M059J (cell line): ENCODE measurements at places on chromosomes 2 and 18.

- peak; percentile 77 for DNase-seq
These were observed 129.7 kb downstream of the TGIF1 start for GRCh38 chr18:3579701-3580100.

GRCh38 chr2:227219312-227220105 lies 55.1 kb downstream of the COL4A3 start:
- DNase-seq: no peak

DNA sequence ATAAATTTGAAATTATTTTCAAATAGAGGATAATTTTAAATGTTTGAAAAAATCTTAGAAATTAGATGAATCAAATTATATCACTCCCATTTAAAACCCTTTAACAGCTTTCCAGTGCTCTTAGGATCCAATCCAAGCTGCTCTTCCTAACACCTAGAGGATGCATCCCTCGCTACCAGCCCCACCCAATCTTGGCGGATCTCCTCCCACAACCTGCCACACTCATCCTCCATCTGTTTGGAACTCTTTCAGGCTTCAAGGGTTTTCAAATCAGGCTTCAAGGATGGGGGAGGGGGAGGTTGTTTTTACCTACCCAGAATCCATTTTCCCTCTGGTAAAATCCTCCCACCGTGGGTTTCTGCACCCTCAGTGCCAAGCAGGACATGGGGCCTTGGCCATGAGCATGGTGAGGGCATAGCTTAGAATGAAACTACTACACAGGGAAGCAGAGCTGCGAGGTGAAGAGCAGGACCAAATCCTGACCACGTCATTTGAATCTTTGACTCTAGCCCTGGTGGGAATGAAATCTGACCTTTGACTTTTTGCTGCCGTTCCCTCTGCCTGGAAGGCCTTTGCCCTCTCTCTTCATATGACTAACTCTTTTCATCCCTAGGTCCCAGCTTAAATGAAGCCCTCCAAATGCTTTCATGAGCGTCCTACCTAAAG lies 113.0 kb upstream of the MAPRE2 start:
- no peak for DNase-seq

DNA sequence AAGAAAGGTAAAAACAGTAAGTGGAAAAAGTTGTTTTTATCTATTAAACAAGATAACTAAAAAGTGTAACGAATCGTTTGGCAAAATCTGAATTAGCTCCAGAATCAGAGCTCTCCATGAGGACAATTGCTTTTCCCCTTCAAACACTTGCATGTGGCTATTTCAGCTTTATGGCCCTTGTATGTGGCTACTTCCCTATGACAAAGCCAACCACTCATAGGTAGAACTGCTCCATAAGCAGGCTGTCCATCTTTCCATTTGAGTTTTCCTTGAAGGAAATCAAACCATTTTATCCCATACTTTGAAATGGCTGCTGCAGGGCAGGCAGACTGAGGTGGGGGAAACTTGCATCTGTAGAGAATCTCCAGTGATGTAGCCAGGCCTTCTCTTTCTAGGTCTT lies 445.5 kb upstream of the ID2 start:
- no peak for DNase-seq

DNA sequence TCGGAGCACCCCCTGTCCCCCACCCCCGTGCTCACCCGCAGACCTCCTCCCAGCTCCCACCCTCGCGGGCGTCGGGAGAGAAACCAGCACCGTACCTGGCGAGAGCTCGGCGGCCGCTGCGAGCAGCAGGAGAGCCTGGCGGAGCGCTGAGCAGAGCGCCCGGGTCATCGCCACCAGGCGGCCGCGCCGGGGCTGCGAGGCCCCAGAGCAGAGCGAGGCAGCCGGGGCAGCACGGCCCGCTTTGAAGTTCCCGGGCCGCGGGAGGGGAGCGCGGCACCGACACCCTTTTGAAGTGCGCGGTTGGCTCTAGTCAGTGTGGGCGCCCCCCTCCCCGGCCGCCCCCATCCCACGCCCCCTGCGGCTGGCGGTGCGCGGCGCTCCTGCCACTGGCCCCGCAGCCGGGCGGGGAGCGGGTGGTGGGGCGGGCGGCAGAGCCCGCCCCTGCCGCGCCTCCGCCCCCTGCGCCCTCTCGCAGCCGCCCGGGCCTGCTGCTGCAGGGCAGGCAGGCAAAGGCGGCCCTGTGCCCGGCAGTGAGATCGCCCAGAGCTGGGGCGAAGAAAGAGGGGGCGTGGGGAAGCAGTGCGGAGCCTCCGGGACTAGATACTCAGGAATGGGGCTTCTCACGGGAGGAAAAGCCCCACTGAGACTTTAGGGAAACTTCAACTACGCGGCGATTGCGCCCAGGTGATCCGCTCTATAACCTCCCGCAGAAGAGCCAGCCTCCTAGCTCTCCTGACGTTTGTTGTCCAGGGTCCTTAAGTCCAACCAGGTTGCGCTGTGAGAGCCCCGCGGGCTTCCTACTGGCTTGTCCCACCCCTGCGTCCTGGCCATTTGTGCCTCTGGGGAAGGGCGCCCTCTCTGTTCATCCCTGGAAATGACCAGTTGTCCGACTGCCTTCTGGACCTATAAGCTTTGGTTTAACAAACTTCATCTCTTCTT lies at the start of gene ACVR1C:
TSS of gene ACVR1C (minus strand) at position 388 of the 939 bp plus-strand sequence. CDS start at position 168, 220 bp downstream.
- peak; percentile 68 for DNase-seq

- DNase-seq: peak; percentile 55
These were observed 19.2 kb downstream of the DAW1 start for GRCh38 chr2:227890495-227891079.

DNA sequence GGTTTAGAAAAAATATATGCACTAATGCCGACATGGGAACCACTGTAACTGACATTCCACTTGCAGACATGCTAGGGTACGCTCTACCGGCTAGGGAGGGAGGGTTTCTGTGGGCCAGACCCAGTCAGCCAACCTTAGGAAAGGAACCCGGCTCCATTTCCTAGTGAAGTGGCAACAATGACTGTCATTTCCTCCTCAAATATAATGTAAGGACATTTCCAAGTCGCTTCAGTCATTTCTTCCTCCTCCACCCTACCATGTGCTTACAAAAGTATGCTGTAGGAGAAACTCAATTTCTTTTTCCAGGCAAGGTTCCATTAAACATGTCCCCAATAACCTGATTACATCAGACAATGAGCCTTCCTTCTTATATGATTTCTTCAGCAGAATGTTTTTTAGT lies 64.3 kb upstream of the PSMD14 start:
- DNase-seq: no peak

DNA sequence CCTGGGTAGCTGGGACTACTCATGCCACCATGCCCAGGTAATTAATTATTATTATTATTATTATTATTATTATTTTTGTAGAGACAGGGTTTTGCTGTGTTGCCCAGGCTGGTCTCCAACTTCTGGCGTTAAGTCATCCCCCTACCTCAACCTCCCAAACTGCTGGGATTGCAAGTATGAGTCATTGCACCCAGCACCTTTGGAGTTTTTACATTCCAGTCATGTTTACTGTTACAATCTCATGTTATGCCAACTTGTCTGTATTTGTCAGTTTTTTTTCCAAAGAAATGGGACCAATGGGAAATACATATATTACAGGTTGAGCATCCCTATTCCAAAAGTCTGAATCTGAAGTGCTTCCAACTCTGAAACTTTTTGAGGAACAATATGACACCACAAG lies 903.8 kb downstream of the SLC4A3 start:
- peak; percentile 22 for DNase-seq

GRCh38 chr18:32422978-32423740 lies 47.5 kb downstream of the GAREM1 start:
- DNase-seq: no peak

GRCh38 chr2:121362226-121362625 lies 77.2 kb upstream of the TFCP2L1 start:
- DNase-seq: peak; percentile 12

DNA sequence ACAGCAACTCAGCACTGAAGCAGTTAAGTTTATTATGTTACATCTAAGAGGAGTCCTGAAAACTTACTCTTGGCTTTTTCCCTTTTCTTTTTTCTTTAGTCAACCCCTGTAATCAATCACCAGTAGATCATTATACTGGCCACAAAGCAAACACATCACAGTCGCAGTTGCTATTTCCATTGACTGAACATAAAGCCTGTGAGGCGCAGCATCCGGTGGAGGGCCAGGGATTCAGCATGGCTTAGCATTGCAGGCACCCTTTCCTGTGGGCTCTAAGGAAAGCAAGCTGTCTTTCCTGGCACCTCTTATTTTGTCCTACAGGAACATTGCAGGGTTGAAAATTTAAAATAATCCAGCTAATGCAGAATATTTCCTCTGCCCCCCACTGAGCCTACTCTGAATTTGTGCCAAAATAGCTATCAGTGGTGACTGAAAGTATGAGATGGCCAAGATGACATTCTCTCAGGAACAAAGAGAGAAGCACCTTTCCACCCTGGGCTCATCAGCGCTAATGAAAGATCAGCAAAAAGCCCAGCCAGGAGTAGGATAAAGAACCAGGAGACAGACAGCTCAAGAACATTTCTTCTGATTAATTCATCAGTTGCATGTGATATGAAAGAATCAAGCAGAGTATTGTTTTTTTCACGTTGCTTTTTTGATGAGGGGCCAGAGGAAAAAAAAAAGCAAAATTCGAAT lies 85.3 kb upstream of the SULT1C3 start:
- DNase-seq: no peak

DNA sequence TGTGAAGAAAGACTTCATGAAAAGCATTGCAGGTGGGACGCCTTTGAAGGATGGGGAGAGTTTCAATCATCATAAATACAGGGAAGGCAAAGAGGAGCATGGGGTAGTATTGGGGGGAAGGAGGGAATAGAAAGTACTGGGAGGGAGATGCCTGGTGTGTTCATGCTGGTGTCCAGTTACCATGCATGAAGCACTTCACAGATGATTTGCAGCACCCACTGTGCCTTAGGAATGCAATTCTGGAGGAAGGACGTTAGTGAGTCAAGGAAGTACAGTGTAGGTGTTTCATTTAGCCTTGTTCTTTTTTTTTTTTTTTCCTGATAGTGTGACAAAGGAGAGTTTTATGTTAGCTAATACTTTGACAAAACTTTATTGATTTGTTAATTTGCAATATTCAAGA lies 36.8 kb downstream of the ADAM23 start:
- no peak for DNase-seq

GRCh38 chr18:413233-413632 lies 87.3 kb downstream of the COLEC12 start:
- peak; percentile 51 for DNase-seq

- DNase-seq: no peak
These were observed 37.6 kb upstream of the PLEKHM3 start for GRCh38 chr2:208062961-208063360.
